ENCODE measurements at places on chromosomes 6 and 20. TPM values are rescaled to one million over a fixed set of nuclear protein-coding genes. Genes with fewer than 3 reads are reported as not detected.

GRCh38 chr6:12814015-12814414 is 97.4 kb downstream of the PHACTR1 start:
- no peak for DNase-seq
- no peaks in the 10 kb centered on the region for H3K4me1 ChIP-seq
- no peaks in the 10 kb centered on the region for H3K27me3 ChIP-seq
- no peaks in the 10 kb centered on the region for H3K36me3 ChIP-seq

Gene FILIP1
- 0.06 TPM for total RNA-seq

DNA sequence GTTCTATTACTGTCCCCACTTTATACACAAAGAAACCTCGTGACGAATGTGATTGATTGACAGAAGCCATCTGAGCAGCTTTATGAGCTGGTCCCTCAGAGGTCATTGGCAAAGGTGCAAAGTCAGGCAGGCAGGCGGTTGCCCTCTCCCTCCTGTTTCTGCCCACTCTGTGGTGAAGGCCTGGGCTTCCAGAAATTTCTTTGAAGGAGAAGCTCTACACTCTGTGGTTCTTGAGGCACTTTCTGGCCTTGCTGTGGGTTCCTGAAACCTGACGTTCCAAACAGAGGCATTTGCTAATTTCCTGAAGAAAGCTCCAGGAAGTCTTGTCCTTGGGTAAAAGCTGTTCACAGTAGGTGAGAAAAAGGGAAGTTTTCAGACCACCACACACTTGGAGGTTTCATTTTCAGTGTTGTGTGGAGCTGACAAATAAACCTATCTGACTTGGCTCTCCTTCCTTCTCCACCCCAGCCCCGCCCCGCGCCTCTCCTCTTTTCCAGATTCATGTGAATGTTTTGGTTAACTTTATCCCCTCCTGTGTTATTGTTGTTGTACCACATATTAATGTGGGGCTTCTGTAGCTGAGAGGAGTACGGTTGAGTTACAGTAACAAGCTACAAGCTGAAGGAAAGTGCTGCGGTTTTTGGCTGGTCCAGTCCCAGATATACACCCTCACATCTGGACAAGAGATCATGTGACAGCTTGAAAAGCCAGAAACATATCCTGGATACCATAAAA is 274.1 kb downstream of the CLIC5 start:
- no peak overlapping the region for H3K27ac ChIP-seq
- no peak overlapping the region for H3K4me3 ChIP-seq
- H3K27me3 ChIP-seq: no peaks in the 10 kb centered on the region
- DNase-seq: no peak
- peaks cover 10% of the 10 kb centered on the region for H3K4me1 ChIP-seq

GRCh38 chr6:148711833-148712654 is 34.8 kb upstream of the UST start:
- H3K4me1 ChIP-seq: no peaks in the 10 kb centered on the region
- no peaks in the 10 kb centered on the region for H3K36me3 ChIP-seq
- DNase-seq: no peak
- no peak overlapping the region for H3K27ac ChIP-seq
- H3K4me3 ChIP-seq: no peak overlapping the region
- H3K27me3 ChIP-seq: no peaks in the 10 kb centered on the region

DNA sequence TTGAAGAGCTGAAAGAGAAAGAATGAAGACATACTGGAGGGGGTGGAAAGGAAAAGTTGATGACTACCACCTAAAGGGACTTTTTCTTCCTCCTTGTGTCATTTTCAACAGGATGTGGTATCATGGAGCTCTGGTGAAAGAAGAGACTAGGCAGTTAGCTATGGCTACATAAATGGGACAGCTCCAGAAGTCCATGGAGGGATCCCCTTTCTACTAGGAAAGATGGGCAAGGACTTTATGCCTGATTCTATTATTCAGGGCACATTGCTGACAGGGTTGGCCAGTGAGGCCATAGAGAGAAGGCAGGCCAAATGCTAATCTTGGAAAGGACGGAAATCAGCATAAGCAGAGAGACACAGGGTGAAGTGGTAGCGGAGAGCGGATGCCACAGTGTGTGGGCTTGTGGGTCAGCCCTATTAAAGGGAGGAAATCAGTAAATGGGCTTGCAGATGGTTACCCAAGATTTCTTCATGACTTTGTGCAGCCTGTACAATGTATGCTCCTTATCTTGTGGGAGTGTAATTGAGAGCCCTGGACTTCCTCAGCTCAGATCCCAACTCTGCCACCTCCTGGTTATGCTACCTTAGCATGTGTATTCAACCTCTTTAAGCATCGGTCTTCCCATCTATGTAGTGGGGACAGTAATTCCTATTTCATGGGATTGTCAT is 77.4 kb upstream of the TMEM170B start:
- no peaks in the 10 kb centered on the region for H3K27me3 ChIP-seq
- no peak overlapping the region for H3K27ac ChIP-seq
- H3K36me3 ChIP-seq: no peaks in the 10 kb centered on the region
- no peak for DNase-seq

- no peak for DNase-seq
- H3K4me3 ChIP-seq: no peak overlapping the region
These were observed 471.8 kb upstream of the AGPAT4 start for GRCh38 chr6:161745594-161746141.

DNA sequence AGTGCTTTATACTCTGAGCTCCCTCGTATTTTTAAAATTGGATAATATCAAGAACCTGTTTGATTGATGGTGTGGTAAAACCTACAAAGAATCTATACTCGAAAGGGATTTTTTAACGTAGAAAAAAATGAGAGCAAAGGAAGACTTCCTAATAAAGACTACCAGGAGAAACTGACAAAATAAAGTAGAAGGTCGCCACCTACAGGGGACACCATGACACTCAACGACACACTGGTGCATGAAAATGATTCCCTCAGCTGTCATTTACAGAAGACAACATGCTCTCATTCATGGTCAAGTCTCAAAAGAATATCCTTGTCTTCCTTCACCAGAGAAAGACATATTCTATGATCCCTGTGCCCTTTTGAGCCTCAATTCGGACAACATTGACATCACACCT is 10.1 kb upstream of the NHSL1 start:
- no peak overlapping the region for H3K27ac ChIP-seq
- H3K27me3 ChIP-seq: no peaks in the 10 kb centered on the region
- DNase-seq: peak; percentile 74
- no peak overlapping the region for H3K4me3 ChIP-seq
- H3K4me1 ChIP-seq: no peaks in the 10 kb centered on the region

Gene ACTL10
- 0.55 TPM for total RNA-seq

Gene ISM1
- 1.1 TPM for total RNA-seq
